ENCODE measurements at places on chromosomes 6 and 20. TPM values are rescaled to one million over a fixed set of nuclear protein-coding genes. Genes with fewer than 3 reads are reported as not detected.

RIPOR2 gene
- polyA plus RNA-seq = 561 TPM

C6orf15 gene
- not detected for polyA plus RNA-seq

SNHG17 gene
- 114 TPM for polyA plus RNA-seq

GABRR1 gene
- not detected for polyA plus RNA-seq

GRM1 gene
- not detected for polyA plus RNA-seq

HDGFL1 gene
- not detected for polyA plus RNA-seq

RAB32 gene
- polyA plus RNA-seq = 0.68 TPM

MROH8 gene
- polyA plus RNA-seq = 2.0 TPM

All from IgD-negative memory B cell (primary cell).